ENCODE measurements at places on chromosomes 7 and 10.

DNA sequence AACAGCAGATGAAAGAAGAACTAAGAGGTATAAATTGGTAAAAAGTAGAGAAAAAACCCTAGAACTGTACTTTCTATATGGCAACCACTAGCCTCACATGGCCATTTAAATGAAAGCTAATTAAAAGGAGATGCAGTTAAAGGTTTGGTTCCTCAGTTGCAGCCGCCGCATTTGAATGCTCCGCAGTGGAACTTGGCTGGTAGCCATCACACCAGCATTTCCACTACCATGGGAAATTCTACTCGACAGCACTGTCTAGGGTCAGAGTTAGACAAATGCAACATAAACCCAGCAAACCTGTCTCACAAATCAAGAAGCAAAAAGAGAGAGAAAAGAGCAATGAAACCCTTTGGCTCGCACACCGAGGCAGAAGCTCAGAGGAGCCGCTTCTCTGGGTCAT lies 29.7 kb downstream of the VIPR2 start:
- no peak for DNase-seq

- DNase-seq = no peak
Observed at GRCh38 chr7:132383962-132384361, 192.3 kb downstream of the PLXNA4 start.

DNA sequence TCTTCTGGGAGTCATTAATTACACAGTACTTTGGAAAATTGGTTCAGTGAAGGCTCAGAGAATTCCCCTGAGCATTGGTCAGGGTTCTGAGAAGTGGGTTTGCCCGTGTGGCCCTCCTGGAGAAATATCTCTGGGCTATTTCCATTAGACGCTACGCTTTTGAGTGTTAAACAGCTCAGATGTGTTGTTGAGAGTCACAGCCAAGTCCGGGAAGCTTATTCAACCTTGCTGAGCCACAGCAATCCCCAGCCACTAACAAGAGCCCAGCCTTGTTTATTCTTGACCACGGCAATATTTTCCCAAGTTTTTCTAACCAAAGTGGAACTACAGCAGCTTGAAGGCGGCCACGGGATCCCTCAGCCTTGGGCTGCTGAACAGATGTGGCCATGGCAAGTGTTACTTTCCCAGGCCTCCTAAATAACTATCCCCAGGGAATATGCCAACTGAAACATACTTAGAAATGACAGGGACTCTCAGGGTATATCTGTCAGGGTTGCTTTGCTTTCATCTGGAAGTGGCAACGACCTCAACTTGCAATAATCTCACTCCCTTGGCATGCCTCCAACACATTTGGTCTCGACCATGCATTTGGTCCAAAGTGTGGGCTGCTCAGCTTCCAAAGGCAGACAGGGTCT lies 214.7 kb downstream of the EMX2 start:
- no peak for DNase-seq

GRCh38 chr7:155844526-155844925 lies 32.3 kb upstream of the SHH start:
- DNase-seq = no peak

- DNase-seq = peak; percentile 61
Observed at GRCh38 chr10:15209827-15210509, 41.5 kb upstream of the NMT2 start.
